WTC11 (cell line): ENCODE measurements at places on chromosomes 1 and 21.
A peak's percentile ranks its signal among the peaks of the same experiment; 100 is the strongest.

DNA sequence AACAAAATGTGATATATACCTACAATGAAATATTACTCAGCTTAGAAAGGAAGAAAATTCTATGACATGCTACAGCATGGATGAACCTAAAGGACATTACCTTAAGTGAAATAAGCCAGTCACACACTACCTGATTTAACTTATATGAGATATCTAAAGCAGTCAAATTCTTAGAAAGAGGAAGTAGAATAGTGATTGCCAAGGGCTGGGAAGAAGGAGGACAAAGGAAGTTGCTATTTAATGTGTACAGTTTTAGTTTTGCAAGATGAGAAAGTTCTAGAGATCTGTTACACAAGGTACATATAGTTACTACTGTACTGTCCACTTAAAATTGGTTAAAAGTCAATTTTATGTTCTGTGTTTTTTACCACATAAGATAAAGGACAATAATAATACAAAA is 87.5 kb upstream of the KCTD3 start:
- DNase-seq = no peak

GRCh38 chr21:25024639-25025038 is 582.6 kb downstream of the MRPL39 start:
- peak; percentile 11 for DNase-seq

DNA sequence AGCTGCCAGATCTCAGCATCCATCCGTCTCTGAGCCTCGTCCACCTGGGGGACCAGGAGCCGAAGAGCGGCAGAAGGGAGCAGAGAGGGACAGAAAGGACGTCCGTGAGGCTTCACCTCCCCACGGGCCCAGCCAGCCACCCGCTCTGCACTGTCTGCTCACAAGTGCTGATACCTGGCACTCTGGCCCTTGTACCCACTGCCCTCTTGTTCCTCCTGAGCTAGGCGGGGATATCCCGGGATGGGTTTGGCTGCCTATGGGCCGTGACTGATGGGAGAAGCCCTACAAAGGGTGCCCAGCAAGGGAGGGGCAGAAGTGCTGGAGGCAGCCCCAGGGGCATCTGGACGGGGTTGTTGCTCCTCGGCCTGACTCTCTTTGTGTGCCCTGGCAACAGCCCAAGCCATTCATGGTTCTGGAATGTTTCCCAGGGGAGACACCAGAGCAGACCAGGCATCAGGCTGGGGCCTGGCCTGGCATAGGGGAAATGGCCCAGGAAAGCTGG is 57.6 kb downstream of the LDLRAD2 start:
- DNase-seq = no peak

DNA sequence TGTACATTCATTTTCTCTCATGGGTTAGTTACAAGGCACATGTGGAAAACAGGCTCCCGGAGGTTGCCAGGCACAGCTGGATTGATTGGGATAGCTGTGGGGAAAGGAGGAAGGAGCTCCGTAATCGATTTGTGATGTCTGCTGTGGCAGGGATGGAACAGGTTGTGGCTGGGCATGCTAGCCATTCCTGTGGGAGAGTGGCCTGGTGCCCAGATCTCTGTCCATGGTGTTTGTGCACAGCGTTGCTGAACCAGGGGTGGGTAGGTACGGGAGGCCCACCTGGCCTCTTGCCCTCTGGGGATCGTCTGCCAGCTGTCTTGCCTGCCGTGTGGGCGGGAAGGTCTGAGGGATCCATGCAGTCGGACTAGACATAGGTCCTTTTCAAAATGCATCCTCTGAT is 302.8 kb upstream of the VAMP3 start:
- DNase-seq = no peak

DNA sequence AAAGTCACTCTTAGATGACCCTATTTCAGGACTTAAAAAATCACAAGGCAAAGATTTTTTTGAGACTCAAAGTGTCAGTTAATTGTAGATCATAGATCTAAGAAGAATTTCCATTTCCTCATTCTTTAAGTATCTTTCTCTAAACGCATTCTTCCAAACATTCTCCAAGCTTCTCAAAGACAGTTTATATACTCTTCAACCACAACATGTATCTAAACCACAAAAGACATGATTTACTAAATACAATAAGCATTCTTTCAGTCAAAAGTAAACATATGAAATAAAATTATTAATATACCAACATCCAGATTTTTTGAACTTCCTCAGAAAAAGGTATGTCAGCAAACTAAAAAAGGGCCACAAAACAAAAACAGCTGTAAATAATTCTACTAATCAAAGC is 24.4 kb downstream of the RC3H1 start:
- no peak for DNase-seq

GRCh38 chr1:49527606-49528305 is 496.0 kb downstream of the AGBL4 start:
- no peak for DNase-seq

DNA sequence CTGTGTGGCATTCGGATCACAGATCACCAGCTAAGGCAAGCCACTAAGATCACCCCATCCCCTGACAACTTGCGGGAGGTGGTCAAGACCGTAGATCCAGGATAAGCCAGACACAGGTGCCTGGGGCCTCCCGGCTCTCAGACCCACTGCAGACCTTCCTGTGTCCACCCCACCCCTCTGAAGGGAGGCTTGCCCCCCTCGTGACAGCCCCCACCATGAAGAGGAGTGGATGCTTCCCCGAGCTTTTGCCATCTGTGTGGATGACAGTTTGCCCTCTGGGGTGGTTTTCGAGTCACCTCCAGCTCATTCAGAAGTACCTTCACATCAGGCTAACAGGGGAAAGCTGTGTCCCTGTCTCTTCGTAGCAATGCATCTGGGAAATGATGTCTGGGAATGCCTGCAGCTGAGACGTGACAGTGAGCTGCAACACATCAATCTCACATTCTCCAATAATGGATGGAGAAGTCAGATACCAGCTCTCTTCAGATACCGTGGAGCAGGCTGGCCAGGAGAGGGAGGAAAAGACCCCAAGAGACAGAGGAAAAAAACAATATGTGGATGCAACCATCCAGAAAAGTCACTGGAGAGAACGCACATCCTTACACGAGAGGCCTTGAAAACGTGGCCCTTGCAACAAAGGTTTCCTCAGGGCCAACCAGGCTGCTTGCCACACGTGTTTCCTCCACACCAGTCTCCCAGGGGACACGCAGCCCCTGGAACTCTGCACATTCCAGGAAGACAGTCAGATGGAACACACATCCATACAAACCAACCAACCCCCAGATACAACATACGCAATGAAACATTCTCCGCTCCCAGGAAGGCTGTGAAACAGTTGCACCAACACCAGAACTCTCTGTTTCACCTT is 20.4 kb upstream of the FHAD1 start:
- no peak for DNase-seq

DNA sequence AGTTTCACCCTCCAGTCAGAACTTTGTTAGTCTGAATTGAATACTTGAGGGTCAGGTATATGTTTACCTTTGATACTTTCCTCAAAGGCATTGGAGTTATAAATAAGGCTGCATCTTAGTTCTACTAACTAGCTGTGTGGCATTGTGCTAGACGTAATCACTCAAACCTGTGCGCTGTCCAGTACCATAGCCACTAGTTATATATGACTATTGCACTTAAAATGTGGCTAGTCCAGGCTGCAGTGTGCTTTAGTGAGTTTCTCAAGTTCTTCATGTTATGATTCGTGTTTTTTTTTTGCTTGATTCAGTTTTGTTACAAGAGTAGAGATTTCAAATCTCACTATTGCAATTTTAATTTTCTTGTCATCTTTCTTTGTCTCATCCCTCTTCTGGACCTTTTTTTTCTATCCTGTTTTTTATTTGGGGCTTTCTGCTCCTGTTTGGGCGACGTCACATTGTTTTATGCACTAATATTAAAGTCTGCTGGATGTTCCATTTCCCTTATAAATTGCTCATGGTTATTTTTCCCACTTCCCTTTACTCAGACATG is 5.7 kb downstream of the MAN1A2 start:
- DNase-seq = no peak

DNA sequence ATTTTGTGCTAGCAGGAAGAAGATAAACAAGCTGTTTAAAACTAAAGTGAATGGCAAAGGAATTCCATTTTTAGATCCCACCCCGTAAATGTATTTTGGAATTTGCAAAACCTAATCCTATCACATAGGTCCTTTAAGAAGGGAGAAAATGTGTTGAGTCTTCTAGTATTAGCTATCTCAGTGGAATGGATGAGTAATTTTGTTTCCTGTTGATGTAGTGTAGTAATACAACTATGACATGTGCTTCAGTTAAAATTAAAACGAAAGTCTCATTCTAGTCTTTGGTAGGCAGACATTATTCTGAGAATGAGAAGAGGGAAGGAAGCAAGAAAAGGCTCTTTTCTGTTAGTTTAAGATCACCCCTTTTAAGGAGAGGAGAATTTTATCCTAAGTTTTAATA is 265.9 kb upstream of the C1orf105 start:
- no peak for DNase-seq

- DNase-seq = no peak
These were observed 15.5 kb downstream of the PI4KB start for GRCh38 chr1:151311589-151312331.

- DNase-seq = no peak
These were observed 279.5 kb upstream of the NFIA start for GRCh38 chr1:60802884-60803283.

- no peak for DNase-seq
These were observed 576 bp downstream of the ZFP69 start for GRCh38 chr1:40477678-40478053.

DNA sequence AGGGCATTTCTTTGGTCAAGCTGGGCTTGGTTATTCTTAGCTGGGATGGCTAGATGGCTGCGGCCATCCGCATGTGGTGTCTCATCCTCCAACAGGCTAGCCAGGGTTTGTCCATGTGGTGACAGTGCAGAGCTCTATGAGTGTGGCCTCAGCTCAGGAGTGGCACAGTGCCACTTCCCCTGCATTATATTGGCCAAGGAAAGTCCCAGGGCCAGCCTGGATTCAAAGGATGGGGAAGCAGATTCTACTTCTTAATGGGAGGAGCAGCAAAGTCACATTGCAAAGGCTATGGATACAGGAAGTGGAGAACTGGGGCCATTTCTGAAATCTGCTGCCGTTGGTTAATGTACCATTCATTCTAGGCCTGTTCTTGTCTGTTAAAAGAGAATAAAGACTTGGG is 34.4 kb downstream of the STUM start:
- no peak for DNase-seq

- peak; percentile 88 for DNase-seq
These were observed 11.8 kb downstream of the RCAN1 start for GRCh38 chr21:34603002-34603709.

GRCh38 chr1:183043872-183044854 is 20.9 kb downstream of the LAMC1 start:
- DNase-seq = no peak

- no peak for DNase-seq
These were observed 30.8 kb downstream of the SPAG17 start for GRCh38 chr1:118154220-118154619.

- peak; percentile 78 for DNase-seq
These were observed 41.9 kb upstream of the TNFRSF1B start for GRCh38 chr1:12124693-12125421.

- DNase-seq = no peak
These were observed 23.5 kb downstream of the UBE2T start for GRCh38 chr1:202317941-202318925.

- no peak for DNase-seq
These were observed 1.7 kb downstream of the INKA2 start for GRCh38 chr1:111737216-111738132.

- no peak for DNase-seq
These were observed 138.4 kb upstream of the ZP4 start for GRCh38 chr1:238029126-238029525.

DNA sequence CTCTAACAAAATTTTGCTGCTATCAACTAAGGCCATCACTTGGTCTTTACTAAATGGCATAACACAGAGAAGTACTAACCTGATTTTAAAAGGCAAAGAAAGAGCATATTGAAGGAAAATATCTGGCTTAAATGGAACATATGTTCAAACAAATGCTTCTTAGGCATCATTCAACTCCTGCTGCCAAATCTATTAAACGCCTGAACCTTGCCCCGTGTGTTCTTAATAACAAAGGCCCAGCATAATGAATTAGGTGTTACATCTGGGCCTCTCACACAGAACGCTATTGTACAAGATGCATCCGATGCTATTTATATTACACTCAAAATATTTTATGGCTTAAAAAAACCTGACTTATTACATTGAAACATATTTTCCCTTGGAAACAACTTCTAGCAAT is 48.4 kb downstream of the B3GALNT2 start:
- DNase-seq = no peak

DNA sequence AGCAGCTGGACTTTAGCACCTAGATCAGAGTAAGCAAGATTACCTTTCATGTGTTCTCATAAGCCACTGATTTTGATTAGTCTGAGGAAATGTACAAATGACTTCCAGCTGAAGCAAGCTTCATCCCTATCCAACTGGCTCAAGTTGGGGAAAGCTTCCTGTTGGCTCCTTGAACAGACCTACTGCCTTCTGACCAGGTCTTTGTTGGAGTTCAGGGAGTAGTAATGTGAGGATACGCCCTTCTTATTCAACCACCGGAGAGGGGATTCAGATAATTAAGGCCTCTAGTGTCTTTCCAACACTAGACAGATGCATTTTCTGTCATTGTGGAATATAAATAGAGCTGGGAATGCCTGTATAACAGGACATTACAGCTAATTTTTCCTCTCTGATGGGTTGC is 268.9 kb downstream of the TGFB2 start:
- DNase-seq = no peak

DNA sequence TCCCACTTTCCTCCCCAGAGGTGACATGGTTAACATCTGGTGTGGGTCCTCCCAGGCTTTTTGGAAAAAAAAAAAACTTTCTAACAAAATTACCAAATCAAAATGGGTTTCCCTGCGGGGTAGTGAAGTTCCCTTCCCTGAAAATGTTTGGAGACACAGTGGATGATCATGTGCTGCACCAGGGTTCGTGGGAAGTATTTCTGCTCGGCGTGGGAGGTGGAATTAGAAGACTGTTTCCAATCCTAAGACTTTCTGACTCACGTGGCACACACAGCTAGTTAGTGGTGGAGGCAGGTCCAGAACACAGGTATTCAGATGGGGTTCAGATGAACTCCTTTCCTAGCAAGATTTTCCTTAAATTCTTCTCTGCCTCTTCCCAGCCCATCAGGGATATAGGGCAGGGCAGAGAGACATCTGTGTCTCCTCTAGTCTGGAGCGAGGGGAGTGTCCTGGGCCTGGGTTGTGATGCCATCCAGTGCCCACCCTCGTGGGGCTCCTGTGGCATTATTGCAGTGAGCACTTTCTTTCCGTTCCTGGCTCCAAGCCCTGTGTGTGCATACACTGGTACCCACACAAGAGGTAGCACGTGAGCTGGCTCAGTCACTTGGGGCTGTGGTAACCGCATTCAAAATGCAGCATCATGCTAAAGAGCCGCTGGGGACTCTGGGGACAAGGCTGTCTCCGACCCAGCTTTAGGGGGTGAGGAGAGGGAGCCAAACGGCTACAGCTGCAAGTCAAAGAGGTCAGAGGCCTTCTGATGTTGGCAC is 27.5 kb downstream of the KCNC4 start:
- DNase-seq = no peak

GRCh38 chr1:206495493-206496046 is 11.8 kb upstream of the RASSF5 start:
- no peak for DNase-seq

DNA sequence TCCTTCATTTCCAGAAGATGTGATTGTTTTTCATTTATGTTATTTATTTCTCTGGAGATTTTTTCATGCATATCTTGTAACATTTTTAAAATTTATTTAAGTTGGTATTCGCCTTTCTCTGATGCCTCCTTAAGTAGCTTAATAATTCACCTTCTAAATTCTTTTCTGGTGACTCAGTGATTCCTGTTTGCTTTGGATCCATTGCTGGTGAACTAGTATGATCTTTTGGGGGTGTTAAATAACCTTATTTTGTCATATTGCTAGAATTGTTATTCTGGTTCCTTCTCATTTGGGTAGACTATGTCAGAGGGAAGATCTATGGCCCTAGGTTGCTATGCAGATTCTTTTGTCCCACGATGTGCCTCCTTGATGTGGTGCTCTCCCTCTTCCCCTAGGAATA is 1347.2 kb upstream of the B3GALT2 start:
- DNase-seq = no peak
